T-helper 17 cell (primary cell): ENCODE measurements at places on chromosomes 3 and 15.

GRCh38 chr3:12681943-12682390 is 18.1 kb upstream of the RAF1 start:
- no peak for DNase-seq

DNA sequence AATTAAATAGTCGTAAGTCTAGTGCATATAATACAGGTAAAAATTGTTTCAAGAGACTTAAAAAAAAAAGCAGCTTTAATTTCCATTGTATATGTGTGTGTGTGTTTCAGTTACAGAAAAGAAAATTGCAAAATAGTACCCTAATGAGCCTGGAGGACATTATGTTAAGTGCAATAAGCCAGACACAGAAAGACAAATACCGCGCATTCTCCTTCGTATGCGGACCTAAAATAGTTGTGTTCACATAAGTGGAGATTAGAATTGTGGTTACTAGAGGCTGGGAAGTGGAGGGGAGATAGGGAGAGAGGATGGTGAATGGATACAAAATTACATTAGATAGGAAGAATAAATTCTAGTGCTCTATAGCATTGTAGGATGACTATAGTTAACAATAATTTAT is 3.6 kb downstream of the MESD start:
- DNase-seq, result no peak

DNA sequence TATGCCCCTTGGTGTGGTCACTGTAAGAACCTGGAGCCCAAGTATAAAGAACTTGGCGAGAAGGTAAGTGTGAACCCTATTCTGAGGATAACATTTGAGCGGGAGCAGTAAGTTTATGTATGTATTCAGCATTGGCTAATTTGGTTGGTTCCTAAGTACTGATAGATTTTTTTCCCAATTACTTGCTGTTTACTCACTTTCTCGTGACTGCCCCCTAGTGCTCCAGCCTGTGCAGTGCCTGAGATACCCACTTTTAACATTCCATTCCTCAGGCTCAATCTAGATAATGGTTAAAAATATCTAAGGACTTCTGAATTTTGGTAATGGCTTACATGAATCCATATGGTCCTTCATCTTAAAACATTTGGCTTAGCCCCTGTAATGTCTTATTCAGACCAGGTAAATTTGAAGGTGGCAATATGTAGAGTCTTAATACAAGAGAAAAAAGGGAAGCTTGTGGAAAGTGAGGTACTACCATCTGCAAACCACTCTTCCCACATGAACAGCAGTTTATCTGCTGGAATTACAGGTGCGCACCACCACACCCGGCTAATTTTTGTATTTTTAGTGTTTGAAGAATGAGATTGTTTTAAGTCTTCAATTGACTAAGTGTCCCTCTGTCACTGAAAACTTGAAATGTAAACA is 7.1 kb downstream of the ELL3 start:
- DNase-seq, result peak; percentile 37

DNA sequence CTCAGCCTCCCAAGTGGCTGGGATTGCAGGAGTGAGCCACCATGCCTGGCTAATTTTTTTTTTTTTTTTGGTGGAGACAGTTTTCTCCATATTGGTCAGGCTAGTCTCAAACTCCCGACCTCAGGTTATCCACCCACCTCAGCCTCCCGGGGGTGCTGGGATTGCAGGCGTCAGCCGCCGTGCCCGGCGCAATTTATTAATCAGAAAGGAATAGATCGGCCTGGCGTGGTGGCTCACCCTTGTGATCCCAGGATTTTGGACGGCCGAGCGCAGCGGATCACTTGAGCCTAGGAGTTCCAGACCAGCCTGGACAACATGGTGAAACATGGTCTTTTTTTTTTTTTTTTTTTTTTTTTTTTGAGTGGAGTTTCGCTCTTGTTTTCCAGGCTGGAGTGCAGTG is 13.3 kb upstream of the GOLGA8M start:
- no peak for DNase-seq

DNA sequence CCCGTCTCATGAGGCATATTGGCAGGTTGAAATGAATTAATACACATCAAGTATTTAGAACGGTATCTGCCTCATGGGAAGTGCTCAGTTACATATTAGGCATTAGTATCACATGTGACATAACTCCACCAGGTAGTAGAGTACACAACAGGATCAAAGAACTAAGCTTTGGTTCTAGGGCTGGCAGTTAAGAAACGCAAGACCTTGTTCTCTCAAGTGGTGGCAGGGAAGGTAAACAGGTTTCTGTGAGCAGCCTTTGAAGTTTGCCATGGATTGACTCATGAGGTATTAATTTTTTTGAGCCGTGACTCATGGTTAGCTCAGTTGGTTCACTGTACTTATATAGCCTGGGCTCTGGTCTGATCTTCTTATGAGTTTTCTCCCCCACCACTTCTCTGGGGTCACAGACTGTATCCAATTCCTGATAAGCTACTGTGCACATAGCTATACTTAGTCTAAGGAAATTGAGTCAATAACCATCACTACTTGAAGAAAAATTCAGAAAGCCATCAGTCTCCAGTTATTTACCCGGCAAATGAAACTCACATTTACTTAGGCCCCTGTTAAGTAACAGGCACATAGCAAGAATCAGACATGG is 155.6 kb upstream of the STT3B start:
- DNase-seq, result no peak

DNA sequence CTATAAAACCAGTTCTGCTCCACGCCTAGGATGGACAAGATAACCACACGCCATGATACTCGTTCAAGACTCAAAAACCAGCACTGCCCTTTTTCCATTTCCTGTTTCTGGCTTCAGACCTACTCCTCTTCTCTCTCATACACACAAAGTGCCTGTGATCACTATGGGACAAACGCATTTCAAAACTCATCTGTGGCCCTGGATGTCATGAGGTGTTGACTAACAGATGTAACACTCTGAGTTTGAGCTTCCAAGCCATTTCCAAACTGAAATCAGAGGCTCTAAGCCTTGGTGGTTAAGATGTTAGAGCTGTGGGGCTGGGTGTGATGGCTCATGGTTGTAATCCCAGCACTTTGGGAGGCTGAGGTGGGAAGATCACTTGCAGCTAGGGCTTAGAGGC is 55.7 kb upstream of the LMOD3 start:
- DNase-seq, result no peak

- no peak for DNase-seq
These were observed 9.5 kb downstream of the HMG20A start for GRCh38 chr15:77430213-77430612.

DNA sequence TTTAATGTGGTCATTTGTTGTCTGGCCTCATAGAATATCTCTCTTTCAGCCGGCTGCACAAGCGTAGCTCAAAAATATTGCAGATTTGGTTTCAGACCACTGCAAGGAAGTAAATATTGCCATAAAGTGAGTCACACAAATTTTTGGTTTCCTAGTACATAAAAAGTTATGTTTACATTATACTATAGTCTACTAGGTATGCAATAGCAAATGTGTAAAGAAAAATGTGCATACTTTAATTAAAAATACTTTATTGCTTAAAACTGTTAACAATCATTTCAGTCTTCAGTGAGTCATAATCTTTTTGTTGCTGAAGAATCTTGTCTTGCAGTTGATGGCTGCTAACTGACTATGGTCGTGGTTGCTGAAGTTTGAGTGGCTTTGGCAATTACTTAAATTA is 425.1 kb upstream of the ROBO1 start:
- no peak for DNase-seq

GRCh38 chr3:178146406-178146831 is 389.8 kb upstream of the KCNMB2 start:
- DNase-seq, result no peak

GRCh38 chr3:71129611-71130431 is 453.7 kb downstream of the FOXP1 start:
- no peak for DNase-seq

GRCh38 chr3:47404955-47405790 is 24.4 kb downstream of the PTPN23 start:
- DNase-seq, result no peak

GRCh38 chr3:8773941-8774542 is 4.6 kb upstream of the OXTR start:
- DNase-seq, result no peak

GRCh38 chr3:65508750-65509422 is 529.8 kb downstream of the MAGI1 start:
- DNase-seq, result no peak

DNA sequence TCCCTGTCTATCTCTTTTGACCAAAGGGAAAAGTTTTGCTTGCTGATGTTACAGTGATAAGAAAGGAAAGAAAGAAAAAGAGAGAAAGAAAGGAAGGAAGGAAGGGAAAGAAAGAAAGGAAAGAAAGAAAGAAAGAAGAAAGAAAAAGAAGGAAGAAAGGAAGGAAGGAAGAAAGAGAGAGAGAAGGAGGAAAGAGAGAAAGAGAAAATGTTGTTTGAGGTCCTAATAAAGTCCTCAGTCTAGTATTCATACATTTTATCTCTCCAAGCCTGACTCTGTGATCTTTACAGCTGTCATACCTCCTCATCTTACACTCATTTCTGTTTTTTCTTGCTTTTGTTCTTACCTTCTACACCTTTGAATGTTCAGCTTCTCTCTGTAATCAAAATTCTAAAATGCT is 111.4 kb upstream of the MBNL1 start:
- no peak for DNase-seq

GRCh38 chr15:89129123-89129815 is 41.0 kb downstream of the ABHD2 start:
- peak; percentile 46 for DNase-seq

DNA sequence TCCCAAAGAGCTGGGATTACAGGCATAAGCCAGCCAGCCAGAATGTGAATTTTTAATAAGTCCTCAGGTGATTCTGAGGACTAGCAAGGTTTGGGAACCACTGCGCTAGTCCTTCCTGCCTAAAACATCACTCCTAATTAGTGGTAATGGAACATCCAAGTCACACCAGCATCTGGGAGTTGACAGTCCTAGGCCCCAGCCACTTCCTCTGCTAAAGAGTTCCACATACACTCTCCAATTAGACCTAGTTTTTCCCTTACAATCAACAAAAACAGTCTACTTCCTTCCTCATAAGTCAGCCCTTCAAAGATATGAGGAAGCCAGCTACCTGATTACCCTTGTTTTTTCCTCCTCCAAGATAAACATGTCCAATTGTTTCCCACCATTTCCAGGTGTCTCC is 78.1 kb downstream of the OXNAD1 start:
- DNase-seq, result no peak

- peak; percentile 43 for DNase-seq
These were observed at the start of gene MAGEF1 for GRCh38 chr3:184711493-184712247. MAGEF1 (minus strand) TSS chr3:184712064; CDS start chr3:184711821, 243 bp downstream.

DNA sequence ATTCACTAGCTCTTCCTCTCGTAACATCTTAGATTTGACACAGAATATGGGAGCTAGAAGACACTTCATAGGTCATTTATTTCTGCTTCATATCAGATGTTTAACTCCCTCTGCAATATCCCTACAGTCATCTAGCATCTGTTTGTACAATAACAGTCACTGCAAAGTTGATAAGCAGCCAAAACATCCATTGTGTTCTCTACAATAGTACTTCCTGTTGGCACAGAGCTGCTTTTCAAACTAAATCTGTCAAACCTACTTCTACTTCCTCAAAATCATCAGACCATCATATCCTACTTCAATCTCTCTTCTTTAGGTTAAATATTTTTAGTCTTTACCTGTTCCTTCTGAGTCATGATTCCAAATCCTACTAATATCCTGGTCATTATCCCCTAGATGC is 233.2 kb downstream of the FGF12 start:
- DNase-seq, result no peak

- no peak for DNase-seq
These were observed 45.5 kb downstream of the CHST14 start for GRCh38 chr15:40516322-40516721.

DNA sequence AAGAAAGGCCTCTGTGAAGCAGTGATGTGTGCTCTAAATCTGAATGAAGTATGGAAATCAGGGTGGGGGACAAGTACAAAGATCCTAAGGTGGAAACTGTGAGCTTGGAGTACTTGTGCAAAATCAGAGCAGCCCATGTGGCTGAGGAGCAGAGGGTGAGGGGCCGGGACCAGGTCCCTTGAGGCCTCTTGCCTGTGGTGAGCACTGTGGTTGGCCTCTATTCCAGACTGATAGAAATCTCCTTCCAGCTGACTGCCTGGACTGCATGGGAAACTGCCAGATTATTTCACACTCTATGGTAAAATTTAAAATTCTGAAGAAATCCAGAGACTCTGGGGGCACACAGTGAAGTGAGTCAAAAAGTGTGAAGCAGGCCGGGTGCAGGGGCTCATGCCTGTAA is 81.4 kb downstream of the TM4SF4 start:
- no peak for DNase-seq

- no peak for DNase-seq
These were observed 623.0 kb downstream of the NTRK3 start for GRCh38 chr15:87633525-87633924.

DNA sequence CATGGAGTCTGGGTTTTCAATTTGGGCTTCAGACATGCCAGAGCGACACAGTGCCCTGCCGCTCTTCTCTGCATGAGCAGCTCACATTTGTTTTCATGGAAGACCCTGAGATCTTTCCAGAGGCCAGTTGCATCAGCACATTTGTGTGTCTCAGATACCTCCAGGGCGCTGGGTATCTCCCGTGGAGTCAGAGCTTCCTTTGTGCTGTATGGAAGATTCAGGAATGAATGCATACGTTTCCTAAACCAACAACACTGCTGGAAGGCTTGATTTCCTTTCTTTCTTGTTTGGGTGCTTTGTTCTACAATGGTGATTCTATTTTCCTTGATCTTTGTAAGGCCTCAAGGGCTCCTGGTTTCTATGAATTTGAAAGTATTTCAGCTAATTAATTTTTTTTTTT is 106.5 kb downstream of the CACNA2D3 start:
- DNase-seq, result no peak

- DNase-seq, result no peak
These were observed 58.1 kb downstream of the CD200 start for GRCh38 chr3:112390783-112391641.

- DNase-seq, result no peak
These were observed 55.6 kb upstream of the CGNL1 start for GRCh38 chr15:57320631-57321220.

DNA sequence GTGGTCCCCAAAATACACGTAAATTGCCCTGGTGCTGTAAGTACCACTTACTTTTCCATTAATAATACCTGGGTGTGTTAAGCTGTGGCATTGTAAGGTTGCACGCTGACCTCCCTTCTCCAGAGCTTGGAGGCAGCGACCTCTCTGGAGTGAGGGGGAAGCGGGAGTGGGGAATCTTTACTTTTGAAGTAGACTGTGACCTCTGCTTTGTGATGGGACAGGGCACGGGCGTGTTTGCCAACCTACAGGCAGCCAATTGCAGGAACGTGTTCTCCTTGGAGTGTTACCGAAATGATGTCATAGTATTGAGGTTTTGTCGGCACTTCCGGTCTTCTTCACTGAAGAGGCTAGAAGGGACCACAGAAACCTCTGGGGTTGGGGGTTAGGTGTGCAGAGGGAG is 227.3 kb upstream of the C2CD4B start:
- DNase-seq, result no peak

- DNase-seq, result no peak
These were observed 5.7 kb upstream of the IL16 start for GRCh38 chr15:81190922-81191507.

- DNase-seq, result peak; percentile 70
These were observed at the start of gene MCF2L2 for GRCh38 chr3:183428447-183429211. MCF2L2 (minus strand) TSS chr3:183428619; CDS start chr3:183427977, 642 bp downstream.

DNA sequence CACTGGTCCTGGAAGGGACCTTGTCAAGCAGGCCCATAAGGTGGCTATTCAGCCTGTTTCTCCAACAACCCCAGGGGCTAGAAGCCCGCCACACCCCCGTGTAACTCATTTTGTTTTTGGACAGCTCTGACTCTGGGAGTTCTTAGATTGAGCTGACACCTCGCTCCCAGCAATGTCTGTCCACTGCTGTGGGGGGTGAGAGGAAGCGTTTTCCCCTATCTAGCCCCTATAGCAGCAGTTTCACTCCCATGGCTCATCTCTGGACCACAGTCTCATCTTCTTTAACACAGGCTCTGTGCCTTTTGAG is 1.1 kb upstream of the PPP1R2 start:
- no peak for DNase-seq
